Glomerular endothelial cell (primary cell): ENCODE measurements at places on chromosomes 1 and 21.

DNA sequence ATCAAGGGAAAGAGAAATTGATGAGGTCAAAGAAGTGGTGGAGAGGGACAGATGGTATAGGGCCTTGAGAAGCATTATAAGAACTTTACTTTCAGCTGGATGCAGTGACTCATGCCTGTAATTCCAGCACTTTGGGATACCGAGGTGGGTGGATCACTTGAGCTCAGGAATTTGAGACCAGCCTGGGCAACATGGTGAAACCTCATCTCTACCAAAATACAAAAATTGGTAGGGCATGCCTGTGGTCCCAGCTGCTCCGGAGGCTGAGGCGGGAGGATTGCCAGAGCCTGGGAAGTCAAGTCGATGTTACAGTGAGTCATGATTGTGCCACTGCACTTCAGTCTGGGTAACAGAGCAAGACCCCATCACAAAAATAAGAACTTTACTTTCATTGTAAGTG is 5.7 kb downstream of the TMEM50A start:
- DNase-seq = no peak

- DNase-seq = no peak
These were observed 20.0 kb downstream of the ATAD3B start for GRCh38 chr1:1491601-1492000.

DNA sequence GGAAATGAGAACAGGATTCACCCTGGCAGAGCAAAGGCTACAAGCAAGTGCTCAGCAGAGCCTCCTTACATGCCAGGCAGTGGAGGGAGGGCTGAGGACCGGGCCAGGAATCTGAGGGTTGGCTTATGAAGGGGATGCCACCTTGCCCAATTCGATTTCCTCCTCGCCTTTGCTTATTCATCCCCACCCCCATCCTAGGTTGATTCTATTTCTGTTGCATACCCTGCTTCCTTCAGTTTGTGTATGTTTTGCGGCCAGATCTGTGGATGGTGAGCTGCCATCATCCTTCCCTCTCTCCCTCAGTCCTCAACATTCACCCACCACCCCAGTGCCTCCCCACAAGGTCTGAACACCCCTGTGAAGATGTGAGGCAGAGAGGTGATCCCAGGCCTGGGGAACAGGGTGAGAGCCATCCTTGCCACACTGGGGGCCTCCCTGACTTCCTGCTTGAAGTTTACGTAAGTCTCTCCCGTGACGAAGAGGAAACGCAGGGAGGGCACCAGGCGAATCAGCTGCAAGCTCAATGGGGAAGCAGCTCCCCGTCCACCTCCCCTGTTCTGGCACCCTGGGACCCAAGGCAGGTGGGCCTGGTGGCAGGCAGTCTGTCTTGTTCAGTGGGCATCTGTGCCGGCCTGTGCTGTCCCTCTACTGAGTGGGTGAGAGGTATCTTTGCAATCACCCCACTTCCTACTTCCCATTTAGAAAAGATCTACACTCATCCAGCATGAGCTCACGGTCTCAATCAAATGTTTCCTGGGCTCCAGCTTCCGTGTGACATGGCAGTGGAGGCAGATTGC is 50.6 kb upstream of the CNTN2 start:
- no peak for DNase-seq

- no peak for DNase-seq
These were observed 20.7 kb upstream of the DNASE2B start for GRCh38 chr1:84377480-84378095.

- no peak for DNase-seq
These were observed 2.4 kb upstream of the IKBKE start for GRCh38 chr1:206467915-206468314.

GRCh38 chr1:226937940-226938725 is 2.0 kb upstream of the COQ8A start:
- DNase-seq = no peak

GRCh38 chr1:94954263-94955220 is 27.6 kb upstream of the CNN3 start:
- no peak for DNase-seq

- DNase-seq = no peak
These were observed 31.6 kb upstream of the PADI6 start for GRCh38 chr1:17340358-17340757.

GRCh38 chr1:55353707-55354620 is 138.8 kb upstream of the USP24 start:
- no peak for DNase-seq

GRCh38 chr1:147683163-147683763 is 12.9 kb upstream of the ACP6 start:
- DNase-seq = no peak

GRCh38 chr1:147080671-147081394 is 91.4 kb downstream of the PRKAB2 start:
- DNase-seq = no peak

DNA sequence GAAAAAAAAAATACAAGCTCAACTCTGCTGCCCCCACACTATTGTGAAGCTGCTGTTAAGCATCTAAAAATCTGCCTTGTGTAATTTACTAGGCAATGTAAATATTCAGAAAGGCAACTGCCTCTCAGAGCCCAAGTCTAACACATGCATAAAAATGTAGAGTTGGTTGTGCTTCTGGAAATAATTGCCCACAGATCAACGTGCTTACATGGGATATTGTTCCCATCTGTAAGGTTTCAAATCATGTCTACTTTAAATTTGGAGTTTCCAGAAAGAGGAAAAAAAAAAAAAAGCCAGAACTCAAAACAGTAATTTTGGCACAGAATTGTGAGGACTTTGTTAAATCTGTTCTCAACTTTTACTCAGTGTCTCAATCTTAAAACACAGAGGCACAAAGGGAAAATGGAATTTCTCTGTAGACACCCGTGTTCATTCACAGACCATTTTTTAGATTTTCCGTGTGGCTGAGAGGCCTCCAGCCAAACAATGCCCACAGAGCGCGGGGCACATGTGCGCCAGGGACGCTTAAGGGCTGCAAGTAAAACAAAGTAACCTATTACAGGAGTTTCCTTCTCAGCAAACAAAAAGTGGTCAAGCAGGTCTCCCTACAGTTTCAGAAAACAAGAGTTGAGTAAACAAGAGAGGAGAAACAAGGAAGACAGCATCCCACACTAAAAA is 115.5 kb downstream of the RERE start:
- no peak for DNase-seq

DNA sequence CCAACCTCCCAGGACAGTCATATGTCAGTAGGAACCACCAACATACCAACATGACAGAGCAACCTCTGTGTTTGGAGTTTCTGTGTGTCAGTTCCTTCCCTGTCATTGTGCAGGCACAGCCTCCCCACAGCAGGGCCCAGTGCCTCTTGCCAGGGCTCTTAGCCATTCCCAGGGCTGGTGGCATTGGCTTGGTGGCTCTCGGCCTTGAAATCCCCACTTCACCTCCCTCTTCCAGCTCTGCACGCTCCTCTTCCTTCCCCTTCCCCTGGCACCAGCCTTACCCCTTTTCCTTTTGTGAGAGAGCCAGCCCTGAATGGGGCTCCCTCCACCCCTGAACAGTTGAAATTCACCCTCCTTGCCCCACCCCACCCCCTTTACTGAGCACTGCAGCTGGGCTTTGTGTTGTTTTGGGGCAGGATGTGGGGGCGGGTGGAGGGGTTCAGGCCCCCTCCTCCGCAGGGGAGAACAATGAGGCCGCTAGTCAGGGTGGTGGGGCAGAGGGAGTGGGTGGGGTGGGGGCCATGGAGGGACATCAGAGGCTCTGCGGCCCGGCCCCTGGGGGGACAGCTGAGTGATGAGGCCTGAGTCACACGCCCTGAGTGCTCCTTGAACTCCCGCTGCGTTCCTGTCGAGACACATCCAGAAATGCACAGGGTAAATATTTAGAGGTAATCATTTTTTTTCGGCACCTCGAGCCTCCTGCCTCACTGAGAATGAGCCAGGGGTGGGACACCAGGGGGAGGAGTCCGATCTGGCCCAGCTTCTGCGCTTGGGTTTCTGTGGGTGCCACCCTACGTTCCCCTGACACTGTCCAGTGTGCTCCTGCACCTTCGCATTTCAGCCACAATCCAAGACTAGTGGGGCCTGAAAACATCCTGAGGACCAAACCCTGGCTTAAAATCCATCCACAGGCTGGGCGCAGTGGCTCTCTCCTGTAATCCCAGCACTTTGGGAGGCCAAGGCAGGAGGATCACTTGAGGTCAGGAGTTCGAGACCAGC is 28.6 kb downstream of the LGR6 start:
- DNase-seq = no peak

DNA sequence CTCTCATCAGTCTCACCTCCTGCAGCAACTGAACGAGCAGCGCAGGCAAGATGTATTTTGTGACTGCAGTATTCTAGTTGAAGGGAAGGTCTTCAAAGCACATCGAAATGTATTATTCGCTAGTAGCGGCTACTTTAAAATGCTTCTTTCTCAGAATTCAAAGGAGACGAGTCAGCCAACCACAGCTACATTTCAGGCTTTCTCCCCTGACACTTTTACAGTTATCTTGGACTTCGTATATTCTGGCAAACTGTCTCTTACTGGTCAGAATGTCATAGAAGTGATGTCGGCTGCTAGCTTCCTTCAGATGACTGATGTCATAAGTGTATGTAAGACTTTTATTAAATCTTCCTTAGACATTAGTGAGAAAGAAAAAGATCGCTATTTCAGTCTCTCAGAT is 53.7 kb downstream of the ZBTB8A start:
- no peak for DNase-seq

- DNase-seq = no peak
These were observed 463.0 kb downstream of the SIPA1L2 start for GRCh38 chr1:232166942-232167341.

DNA sequence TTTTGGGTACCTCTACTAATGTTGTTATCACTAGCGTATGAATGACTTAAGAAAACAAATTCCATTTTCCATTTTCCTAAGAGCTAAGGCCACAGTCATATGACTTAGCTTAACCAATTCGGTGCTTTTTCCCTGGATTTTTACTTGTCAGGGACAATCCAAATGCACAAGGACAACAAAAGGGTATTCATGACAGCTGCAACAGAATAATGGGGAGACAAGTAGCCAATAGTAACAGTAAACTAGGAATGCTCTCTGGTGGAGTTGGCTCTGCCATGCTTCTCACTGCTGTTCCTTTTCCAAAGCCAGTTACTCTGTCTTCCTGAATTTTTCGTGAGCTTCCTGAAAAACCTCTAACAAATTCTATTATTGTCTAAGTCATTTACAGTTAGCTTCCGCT is 52.9 kb downstream of the LRRIQ3 start:
- DNase-seq = no peak

- peak; percentile 99 for DNase-seq
These were observed 110.5 kb upstream of the CDC42BPA start for GRCh38 chr1:227428803-227429202.

DNA sequence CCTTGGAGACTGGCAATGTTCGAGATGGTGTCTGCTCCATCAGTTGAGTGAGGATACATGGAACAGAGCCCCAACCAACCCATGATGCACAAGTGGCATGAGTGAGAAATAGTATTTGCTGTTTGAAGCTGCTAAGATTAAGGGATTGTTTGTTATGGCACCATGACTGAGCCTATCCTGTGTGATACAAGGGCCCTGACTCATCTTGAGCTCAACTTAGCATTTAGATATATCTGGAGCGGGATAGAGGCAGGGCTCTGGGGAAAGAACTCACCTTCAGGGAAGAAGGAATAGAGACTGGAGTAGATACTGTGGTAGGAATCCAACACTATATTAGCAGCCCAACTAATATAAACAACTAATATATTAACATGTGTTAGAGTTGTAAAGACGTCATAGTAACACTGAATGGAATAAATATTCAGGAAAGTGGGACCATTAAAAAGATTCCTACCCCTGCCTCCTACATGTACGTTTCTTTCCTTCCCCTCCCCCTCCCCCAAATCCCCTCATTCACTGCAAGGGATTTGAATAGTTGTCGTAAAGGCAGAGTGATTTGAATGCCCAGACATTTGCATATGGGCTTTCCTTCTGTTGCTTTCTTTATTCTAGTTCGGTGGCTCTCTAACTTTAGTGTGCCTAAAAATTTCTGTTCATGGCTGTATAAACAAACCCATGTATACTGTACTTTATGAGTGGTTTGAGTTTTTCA is 106.6 kb upstream of the POU3F1 start:
- no peak for DNase-seq

DNA sequence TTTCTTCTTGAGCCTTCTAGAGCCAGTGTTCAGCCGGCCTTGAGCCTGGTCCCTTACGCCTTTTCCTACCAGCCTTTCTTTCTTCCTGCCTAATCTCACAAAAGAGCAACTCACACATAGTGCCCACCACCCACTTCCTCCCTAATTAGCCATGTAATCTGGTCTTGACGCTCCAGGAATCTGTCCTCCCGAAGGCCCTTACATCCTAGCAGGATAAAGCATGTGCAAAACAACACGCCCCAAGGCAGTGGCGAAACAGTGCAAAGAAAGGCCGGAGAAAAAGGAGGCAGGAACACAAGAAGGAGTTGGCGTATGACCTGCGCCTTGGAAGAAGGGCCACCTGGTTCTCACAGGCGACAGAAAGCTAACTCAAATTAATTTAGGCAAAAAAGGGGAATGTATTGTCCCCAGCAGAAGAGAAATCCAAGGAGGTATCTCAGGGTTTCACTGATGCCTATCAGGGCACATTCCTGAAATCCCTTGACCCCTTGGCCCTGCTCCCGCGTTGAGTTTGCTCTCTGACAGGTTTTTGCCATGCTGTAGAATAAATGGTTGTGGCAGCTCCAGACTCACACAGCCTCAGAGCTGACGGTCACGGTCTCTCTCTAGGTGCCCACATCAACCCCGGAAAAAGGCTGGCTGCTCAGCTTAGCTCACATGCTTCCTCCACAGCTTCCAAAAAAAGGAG is 79.0 kb downstream of the ZNF281 start:
- DNase-seq = no peak

DNA sequence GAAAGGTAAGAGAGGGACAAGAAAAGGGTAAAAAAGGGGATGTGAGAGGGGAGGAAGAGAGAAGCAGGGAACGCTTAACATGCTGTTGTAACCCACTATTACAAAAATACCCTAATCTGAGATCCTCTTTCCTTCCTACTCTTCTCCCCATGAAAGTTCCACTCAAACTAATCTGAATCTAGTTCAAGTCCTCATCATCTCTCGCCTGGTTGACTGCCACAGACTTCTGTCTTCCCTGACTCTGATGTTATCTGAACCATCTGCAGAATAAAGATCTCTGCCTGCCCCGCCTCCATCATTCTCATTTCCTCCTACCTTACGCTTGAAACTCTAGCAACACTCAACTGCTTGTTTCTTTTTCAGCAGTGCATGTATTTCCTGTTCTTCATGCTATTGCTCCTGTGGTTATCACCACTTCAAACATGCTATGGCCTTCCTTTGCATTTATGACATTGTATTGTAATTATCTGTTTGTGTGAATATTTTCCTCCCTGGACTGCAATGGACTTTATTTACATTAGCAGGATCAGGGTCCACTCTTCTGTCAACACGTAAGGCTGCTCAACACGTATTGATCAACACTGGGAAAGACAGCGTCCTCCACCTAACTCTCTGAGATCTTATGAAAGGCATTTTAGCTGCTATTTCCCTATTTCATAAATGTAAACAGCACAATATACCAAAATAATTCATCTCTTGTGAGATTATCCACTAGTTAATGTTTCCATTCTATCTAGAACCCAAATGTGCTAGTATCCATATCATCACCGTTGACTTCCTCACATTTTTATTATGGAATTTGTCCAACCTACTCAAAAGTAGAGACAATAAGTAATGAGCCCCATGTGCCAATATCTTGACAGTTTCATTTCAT is 215.5 kb upstream of the USP25 start:
- no peak for DNase-seq
